Amniotic stem cell (primary cell): ENCODE measurements at places on chromosomes 11 and 22.
A peak's percentile ranks its signal among the peaks of the same experiment; 100 is the strongest.

- no peak for DNase-seq
These were observed at the start of gene OSBP2 for GRCh38 chr22:30694640-30695350. Gene OSBP2 (plus strand): TSS chr22:30694874. CDS start chr22:30694910, 36 bp downstream.

GRCh38 chr11:133072378-133072777 is 459.9 kb downstream of the OPCML start:
- DNase-seq, result no peak

DNA sequence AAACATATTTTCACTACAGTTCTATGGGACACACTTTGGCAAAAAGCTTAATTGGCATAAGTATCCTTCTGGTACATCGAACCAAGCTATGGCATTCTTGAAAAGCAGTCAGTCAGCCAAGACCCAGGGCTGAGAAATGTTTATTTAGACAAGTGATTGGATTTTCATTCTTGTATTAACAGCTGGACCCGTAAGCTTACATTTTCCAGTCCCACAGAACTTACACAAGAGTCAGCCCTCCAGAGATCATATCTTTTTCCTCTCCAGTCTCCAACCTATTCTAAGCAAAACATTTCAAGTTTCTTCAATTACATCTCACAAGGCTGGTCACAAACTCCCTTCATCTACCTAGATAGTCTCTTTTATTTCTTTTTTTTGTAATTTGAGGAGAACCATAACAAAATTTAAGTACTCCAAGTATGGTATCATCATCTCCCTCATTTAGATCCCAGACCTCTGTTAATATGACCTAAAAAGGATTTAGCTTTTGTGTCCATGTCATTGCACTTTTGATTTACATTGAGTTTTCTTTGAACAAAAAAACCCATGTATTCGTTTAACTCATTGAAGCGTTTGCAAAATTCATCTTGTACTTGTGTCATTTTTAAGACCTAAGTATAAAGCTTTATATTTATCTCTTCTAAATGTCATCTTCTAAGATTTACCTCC is 67.9 kb upstream of the GRK3 start:
- DNase-seq, result peak; percentile 15

DNA sequence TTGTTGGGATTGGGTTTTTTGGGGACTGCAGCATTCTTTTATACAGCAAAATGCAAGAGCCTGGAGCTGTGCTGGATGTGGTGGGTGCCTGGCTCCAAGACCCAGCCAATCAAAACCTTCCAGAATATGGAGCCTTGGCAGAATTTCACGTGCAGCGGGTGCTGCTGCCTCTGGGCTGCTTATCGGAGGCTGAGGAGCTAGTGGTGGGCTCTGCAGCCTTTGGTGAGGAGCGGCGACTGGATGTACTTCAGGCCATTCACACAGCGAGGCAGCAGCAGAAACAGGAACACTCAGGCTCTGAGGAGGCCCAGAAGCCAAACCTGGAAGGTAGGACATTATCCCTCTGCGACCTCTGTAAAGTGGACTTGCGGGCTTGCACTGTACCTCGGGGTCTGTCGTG is 5.6 kb downstream of the PEX26 start:
- no peak for DNase-seq

DNA sequence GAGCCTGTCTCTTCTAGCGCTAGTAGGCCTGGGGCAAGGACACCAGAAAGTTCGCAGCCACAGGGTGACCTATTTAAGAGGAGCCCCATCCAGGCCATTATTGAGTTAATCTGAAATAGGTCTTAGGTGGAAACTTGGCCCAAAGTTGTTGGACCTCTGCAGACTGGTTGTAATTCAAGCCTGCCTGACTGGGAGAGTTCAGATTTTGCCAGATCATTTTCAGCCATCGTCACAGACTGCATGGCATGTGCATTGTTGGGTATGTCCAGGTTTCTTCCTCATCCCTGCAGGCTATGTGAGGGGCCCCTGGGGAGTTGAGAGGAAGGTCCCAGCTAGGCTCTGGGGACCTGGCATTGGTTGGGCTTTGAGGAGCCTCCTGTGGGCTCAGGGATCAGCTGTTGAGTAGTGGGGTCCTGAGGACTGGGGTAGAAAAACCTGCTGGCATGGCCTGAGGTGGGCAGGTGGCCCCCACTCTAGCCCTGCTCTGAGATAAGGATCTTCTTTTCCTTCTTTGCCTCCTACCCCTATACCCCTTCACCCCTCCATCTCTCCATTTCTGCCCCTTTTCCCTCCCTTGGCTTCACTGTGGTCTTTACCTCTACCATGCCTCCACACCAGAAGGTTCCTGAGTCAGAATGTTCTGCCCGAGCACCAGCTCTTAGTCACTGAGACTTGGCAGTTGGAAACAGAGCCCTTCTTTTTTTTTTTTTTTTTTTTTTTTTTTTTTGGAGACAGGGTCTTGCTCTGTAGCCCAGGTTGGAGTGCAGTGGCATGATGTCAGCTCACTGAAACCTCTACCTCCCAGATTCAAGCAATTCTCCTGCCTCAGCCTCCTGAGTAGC is 112.7 kb downstream of the MORC2 start:
- no peak for DNase-seq

- no peak for DNase-seq
These were observed 788 bp downstream of the DRD4 start for GRCh38 chr11:637593-638521.

GRCh38 chr11:37861671-37862070 is 1263.6 kb upstream of the RAG2 start:
- DNase-seq, result no peak

DNA sequence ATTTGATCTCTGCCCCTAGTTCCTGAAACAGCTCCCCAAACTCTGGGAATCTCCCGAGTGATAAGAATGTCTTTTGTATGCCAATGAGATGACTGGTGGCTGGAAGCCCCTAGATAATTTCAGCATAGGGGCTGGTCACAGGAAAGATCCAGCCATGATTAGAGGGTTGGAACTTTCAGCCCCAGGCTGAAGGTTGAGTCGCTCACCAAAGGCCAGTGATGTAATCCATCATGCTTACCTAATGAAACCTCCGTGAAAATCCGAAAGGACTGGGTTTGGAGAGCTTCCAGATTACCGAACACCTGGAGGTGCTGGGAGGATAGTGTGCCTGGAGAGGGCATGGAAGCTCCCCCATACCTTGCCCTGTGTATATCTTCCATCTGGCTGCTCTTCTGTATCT is 26.0 kb downstream of the LRRC32 start:
- no peak for DNase-seq

- DNase-seq, result no peak
These were observed 121.8 kb downstream of the ETS1 start for GRCh38 chr11:128465531-128465930.
